ENCODE measurements at places on chromosomes 3 and 15. TPM values are rescaled to one million over a fixed set of nuclear protein-coding genes. Genes with fewer than 3 reads are reported as not detected.

AKAP13 gene
- 112 TPM for total RNA-seq

FOXB1 gene
- not detected for total RNA-seq

WDR93 gene
- total RNA-seq, result 0.63 TPM

MYO5C gene
- 2.8 TPM for total RNA-seq

ITIH1 gene
- total RNA-seq, result not detected

ANKRD63 gene
- 0.94 TPM for total RNA-seq

C2CD4A gene
- not detected for total RNA-seq

HDC gene
- total RNA-seq, result not detected

IMPG2 gene
- total RNA-seq, result 2.8 TPM

KBTBD13 gene
- not detected for total RNA-seq

SLC22A13 gene
- total RNA-seq, result 1.3 TPM

RASL12 gene
- 2.8 TPM for total RNA-seq

SAMMSON gene
- total RNA-seq, result not detected

SI gene
- total RNA-seq, result not detected

STRA6 gene
- total RNA-seq, result 3.1 TPM

All from parietal lobe (tissue), 2 donors.